Hepatocyte (in vitro differentiated cells): ENCODE measurements at places on chromosomes 7 and 10.

DNA sequence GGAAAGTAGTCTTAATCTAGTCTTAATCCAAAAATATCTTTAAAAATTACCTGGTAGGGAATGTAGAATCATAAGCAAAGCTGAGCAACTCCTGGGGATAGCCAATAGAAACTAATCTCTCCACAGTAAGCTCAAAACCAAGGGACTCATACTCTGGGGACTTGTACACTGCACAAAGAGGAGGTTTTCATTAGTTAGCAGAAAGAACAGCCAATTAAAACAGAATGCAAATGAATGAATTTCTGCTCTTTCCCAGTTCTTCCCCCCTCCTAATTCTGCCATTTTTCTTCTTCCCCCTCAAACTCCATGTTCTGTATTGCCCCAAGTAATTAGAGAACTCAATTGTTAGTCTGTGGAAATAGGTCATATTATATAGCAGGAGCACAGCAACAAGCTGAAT, 86.5 kb downstream of the NT5C2 start:
- no peak for DNase-seq
- no peaks in the 10 kb centered on the region for H3K27me3 ChIP-seq
- H3K36me3 ChIP-seq, result no peaks in the 10 kb centered on the region
- peaks cover 10% of the 10 kb centered on the region for H3K4me1 ChIP-seq
- H3K27ac ChIP-seq, result no peak overlapping the region

GRCh38 chr7:103851357-103851756, 138.1 kb downstream of the RELN start:
- no peaks in the 10 kb centered on the region for H3K36me3 ChIP-seq
- H3K4me1 ChIP-seq, result no peaks in the 10 kb centered on the region
- peak; percentile 63 for DNase-seq

- H3K4me1 ChIP-seq, result no peaks in the 10 kb centered on the region
- no peaks in the 10 kb centered on the region for H3K36me3 ChIP-seq
- H3K4me3 ChIP-seq, result no peak overlapping the region
Observed at GRCh38 chr10:128278362-128278761, 152.1 kb upstream of the MKI67 start.

DNA sequence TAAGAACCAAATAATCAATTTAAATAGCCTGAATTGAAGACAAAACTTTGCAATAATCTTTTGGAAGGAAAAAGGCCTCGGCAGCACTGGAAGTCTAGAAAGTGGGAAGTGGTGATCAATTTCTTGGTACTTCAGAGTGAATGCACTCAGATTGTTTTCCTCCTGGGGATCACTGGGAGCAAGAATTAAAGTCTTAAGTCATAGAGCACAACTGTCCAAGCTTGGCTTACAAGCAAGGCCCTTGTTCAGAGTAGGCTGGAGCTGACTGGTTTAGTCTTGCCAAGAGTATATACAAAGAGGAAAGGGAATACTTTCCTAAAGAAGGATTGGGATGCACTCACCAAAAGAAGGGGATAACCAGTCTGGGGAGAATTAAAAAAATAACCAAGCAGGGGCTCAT, 637.1 kb downstream of the CCSER2 start:
- no peaks in the 10 kb centered on the region for H3K27me3 ChIP-seq
- no peaks in the 10 kb centered on the region for H3K4me1 ChIP-seq
- H3K27ac ChIP-seq, result no peak overlapping the region

DNA sequence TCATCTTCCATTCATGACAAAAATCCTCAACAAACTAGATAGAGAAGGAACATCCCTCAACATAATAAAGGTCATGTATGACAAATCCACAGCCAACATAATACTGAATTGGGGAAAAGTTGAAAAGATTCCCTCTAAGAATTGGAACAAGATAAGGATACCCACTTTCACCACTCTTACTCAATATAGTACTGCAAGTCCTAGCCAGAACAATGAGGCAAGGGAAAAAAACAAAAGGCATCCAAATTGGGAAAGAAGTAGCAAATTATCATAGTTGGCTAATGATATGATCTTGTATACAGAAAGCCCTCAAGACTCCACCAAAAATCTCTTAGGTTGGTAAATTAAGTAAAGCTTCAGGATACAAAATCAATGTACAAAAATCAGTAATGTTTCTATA, 4.7 kb downstream of the POT1 start:
- H3K36me3 ChIP-seq, result no peaks in the 10 kb centered on the region
- no peaks in the 10 kb centered on the region for H3K27me3 ChIP-seq
- H3K4me1 ChIP-seq, result peaks cover 5% of the 10 kb centered on the region
- no peak for DNase-seq

DNA sequence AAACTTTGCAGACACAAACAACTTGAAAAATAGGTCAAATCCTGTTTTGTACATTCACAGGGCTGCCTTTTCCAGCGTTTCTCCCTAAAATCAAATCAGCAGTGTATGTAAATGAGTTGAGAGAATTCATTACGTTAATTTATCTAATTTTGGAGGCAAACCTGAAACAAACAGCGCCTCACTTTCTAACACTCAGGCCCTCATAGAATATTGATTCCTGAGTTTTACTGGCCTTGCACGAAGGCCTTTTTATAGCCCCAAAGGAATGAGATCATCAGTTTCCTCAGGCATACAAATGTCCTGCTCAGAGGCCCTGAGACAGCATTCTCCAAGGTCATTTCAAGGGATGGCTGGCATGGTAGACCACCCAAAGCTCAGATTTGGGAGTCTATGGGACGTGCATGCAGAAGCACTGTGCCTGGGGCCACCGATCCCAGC, 131.7 kb upstream of the CHST15 start:
- no peak overlapping the region for H3K4me3 ChIP-seq
- no peak overlapping the region for H3K27ac ChIP-seq
- H3K4me1 ChIP-seq, result peaks cover 14% of the 10 kb centered on the region
- no peak for DNase-seq
- H3K36me3 ChIP-seq, result no peaks in the 10 kb centered on the region

- peaks cover 13% of the 10 kb centered on the region for H3K4me1 ChIP-seq
- H3K36me3 ChIP-seq, result no peaks in the 10 kb centered on the region
- no peak overlapping the region for H3K4me3 ChIP-seq
- H3K27me3 ChIP-seq, result no peaks in the 10 kb centered on the region
- H3K27ac ChIP-seq, result no peak overlapping the region
Observed at GRCh38 chr7:363626-364025, 73.7 kb downstream of the FOXL3 start.

GRCh38 chr10:23284155-23284554, 60.4 kb downstream of the C10orf67 start:
- H3K27ac ChIP-seq, result no peak overlapping the region
- H3K27me3 ChIP-seq, result peaks cover 21% of the 10 kb centered on the region
- no peaks in the 10 kb centered on the region for H3K4me1 ChIP-seq
- H3K36me3 ChIP-seq, result no peaks in the 10 kb centered on the region
- DNase-seq, result no peak

DNA sequence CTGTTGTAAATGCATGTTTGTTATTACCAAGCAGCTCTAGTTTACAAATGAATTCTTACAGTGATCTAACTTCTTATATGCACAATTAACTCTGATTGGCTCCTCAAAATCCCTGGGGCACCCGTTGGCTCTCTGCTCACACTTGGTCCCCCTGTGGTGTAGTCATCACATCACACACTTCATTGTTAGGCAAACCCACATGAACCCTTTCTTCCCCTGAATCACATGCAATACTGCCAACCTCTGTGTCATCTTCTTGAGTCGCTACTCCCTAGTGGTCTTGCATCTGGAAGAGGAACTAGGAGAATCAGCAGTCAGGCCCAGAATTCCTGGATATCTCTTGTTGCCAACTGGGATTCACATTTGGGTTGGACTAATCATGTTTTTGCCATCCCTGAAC, 73.1 kb downstream of the CD36 start:
- no peaks in the 10 kb centered on the region for H3K36me3 ChIP-seq
- no peaks in the 10 kb centered on the region for H3K27me3 ChIP-seq
- no peaks in the 10 kb centered on the region for H3K4me1 ChIP-seq
- DNase-seq, result no peak
- no peak overlapping the region for H3K27ac ChIP-seq

DNA sequence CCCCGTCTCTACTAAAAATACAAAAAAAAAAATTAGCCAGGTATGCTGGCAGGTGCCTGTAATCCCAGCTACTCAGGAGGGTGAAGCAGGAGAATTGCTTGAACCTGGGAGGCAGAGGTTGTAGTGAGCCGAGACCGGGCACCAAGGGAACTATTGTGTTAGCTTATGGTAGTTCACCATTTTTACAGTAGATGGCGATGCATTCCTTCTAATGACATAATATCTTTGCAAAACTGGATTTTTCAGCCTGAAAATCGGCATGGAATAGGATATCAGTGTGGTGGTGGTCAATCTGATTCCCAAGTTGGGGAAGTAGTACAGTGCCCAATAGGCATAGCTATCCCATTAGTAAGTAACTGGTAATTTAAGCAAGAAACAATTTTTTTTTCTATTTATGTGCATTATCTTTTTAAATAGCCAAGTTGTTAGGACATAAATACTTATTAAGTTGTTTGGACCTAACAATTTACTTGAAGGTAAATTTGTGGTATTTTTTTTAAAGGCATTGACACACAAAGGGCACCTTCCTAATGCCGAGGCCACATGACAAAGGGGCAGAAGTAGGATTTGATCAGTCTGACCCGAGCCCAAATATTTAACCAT, 17.6 kb upstream of the IMPDH1 start:
- no peak overlapping the region for H3K27ac ChIP-seq
- DNase-seq, result peak; percentile 79
- H3K27me3 ChIP-seq, result no peaks in the 10 kb centered on the region

GRCh38 chr7:68725843-68726785, 872.2 kb upstream of the AUTS2 start:
- H3K4me1 ChIP-seq, result peaks cover under 1% of the 10 kb centered on the region
- no peak overlapping the region for H3K4me3 ChIP-seq
- no peaks in the 10 kb centered on the region for H3K36me3 ChIP-seq
- no peaks in the 10 kb centered on the region for H3K27me3 ChIP-seq
- no peak for DNase-seq

- H3K4me1 ChIP-seq, result peaks cover 4% of the 10 kb centered on the region
- no peaks in the 10 kb centered on the region for H3K36me3 ChIP-seq
- DNase-seq, result no peak
- H3K27ac ChIP-seq, result no peak overlapping the region
- H3K4me3 ChIP-seq, result no peak overlapping the region
Observed at GRCh38 chr7:25408876-25409275, 180.6 kb upstream of the NPVF start.

DNA sequence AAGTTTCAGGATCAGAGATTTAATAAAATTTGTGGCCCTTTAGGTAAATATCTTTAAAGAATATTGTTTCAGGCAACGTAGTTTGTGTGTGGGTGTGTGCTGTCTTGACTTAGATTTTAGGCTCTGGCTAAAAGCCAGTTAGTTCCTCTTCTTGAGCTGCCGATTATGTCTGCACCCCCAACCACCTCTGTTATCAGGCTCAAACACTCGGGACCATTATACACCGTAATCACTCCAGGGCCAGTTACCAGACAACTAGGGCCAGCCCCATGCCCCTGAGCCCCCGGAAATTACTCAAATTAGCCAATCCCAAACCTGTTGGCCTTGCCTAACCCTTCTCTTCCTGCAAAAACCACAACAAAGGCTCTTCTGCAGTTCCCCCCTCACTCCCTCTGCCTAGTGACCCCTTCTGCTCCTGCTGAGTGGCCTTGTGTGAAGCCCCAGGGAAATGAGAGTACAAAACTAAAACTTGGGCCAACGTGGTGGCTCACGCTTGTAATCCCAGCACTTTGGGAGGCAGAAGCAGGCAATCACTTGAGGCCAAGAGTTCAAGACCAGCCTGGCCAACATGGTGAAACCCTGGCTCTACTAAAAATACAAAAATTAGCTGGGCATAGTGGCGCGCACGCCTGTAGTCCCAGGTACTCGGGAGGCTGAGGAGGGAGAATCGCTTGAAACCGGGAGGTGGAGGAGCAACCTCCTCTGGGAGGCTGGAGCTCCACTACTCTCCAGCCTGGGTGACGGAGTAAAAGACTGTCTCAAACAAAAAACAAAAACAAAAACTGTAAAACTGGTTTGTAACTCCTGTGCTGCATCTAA, 9.2 kb upstream of the HNRNPF start:
- H3K4me1 ChIP-seq, result peaks cover 14% of the 10 kb centered on the region
- no peaks in the 10 kb centered on the region for H3K36me3 ChIP-seq
- no peak overlapping the region for H3K27ac ChIP-seq
- DNase-seq, result no peak
- H3K27me3 ChIP-seq, result no peaks in the 10 kb centered on the region

GRCh38 chr7:299628-300027, 9.7 kb downstream of the FOXL3 start:
- H3K4me3 ChIP-seq, result no peak overlapping the region
- DNase-seq, result no peak
- peaks cover 2% of the 10 kb centered on the region for H3K4me1 ChIP-seq
- H3K36me3 ChIP-seq, result no peaks in the 10 kb centered on the region
- no peak overlapping the region for H3K27ac ChIP-seq

DNA sequence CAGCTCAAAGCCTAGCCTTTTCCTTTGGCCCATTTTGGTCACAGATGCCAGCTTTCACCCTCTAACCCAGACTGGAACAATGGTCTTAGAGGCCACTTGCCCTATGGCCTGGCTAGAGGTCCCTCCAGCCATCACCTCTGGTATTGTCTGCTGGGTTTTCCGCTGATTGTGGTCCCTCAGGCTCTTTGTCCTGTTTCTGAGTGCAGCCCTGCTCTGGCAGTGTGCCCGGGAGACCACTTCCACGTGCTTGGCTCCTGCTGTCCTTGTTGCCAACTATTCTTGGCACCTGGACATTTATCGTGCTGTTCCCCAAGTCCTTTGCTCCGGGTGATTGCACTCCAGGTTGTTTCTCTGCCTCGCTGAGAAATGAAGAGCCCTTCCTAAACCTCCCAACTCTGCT, 53.3 kb upstream of the FAM180A start:
- H3K27ac ChIP-seq, result no peak overlapping the region
- H3K4me3 ChIP-seq, result no peak overlapping the region
- peaks cover 8% of the 10 kb centered on the region for H3K4me1 ChIP-seq
- H3K27me3 ChIP-seq, result no peaks in the 10 kb centered on the region

GRCh38 chr7:28458732-28459131, 46.4 kb downstream of the CREB5 start:
- peaks cover 8% of the 10 kb centered on the region for H3K4me1 ChIP-seq
- no peaks in the 10 kb centered on the region for H3K27me3 ChIP-seq
- no peak overlapping the region for H3K27ac ChIP-seq
- H3K36me3 ChIP-seq, result no peaks in the 10 kb centered on the region
- no peak overlapping the region for H3K4me3 ChIP-seq

GRCh38 chr7:44889086-44889781, 3.9 kb upstream of the PURB start:
- no peak overlapping the region for H3K4me3 ChIP-seq
- no peaks in the 10 kb centered on the region for H3K27me3 ChIP-seq
- H3K36me3 ChIP-seq, result no peaks in the 10 kb centered on the region

DNA sequence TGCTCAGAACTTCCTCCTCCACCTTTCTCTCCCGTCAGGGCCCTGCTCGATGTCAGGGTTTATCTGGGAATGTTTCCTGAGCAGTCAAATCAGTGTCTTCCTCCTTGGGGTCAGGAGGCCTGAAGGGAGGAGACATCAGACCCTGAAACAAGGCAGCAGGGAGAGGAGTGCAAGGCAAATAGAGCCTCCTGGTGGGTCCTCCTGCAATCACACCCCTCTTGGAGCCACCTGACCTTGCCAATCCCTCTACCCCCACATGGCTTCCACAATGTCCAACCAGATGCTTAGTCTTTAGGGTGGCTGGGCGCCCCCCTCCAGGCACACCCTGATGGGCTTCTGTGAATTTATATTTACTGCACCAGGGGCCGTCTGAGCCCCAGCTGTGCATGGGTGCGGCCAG, 12.2 kb downstream of the GPR26 start:
- no peaks in the 10 kb centered on the region for H3K27me3 ChIP-seq
- H3K4me3 ChIP-seq, result no peak overlapping the region
- H3K27ac ChIP-seq, result no peak overlapping the region
- H3K36me3 ChIP-seq, result no peaks in the 10 kb centered on the region
- H3K4me1 ChIP-seq, result no peaks in the 10 kb centered on the region

GRCh38 chr10:27783660-27784059, 38.0 kb upstream of the MKX start:
- H3K36me3 ChIP-seq, result no peaks in the 10 kb centered on the region
- no peak overlapping the region for H3K27ac ChIP-seq
- no peak overlapping the region for H3K4me3 ChIP-seq
- DNase-seq, result peak; percentile 36
- H3K4me1 ChIP-seq, result no peaks in the 10 kb centered on the region
